IPS DF 19.7 (cell line): ENCODE measurements at places on chromosomes 1 and 21.

DNA sequence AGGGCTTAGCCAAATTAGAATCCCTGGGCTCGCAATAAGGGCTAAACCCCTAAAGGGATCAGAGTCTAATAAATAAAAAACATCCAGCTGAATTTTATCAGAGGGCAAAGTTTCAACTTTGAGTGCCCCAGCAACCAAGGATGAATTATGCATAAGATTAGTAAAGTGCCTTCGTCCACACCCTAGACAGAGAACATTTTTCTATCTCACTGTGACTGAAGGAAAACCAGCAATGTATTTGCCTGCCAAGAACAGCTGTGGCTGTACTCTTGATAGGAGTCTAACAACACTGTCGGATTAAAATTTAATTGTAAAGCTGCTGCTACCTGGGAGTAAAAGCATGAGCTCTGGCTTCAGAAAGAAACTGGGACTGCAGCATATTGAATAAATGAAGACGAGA is 23.3 kb downstream of the WNT2B start:
- no peak for DNase-seq

GRCh38 chr1:66925558-66925910 is 744 bp downstream of the MIER1 start:
- DNase-seq: no peak

GRCh38 chr1:160403244-160403643 is 2.9 kb downstream of the VANGL2 start:
- no peak for DNase-seq

- DNase-seq: no peak
Measured at GRCh38 chr1:65605621-65606020, 185.2 kb downstream of the LEPR start.

GRCh38 chr1:9111357-9111691 is 17.6 kb downstream of the GPR157 start:
- no peak for DNase-seq

- no peak for DNase-seq
Measured at GRCh38 chr1:118013336-118013735, 83.8 kb downstream of the WDR3 start.

DNA sequence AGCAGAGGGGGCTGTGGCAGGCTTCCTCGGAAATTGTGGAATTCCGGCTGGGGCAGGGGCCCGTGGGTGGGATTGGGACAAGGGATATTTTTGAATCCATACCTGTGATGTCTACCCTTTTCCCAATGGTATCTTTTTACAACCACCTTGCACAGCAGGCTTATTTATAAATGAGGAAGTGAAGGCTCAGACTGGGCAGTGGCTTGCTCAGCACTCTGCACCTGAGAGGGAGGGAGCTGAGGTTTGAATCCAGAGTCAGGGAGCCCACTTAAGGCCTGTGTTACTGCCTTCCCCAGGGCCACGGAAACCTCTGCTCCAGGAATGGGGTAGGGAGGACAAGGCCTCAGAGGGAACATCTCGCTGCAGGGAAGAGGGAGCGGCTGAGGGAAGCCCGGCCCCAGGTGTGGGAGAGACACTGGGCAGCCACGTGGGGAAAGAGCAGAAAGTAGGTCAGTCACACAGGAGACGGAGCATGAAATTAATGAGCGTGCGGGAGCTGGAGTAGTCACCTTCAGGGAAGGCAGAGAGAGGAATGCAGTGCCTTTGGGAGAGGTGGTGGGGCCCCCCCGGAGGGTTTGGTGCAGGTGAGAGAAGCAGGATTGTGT is 35.4 kb upstream of the SCMH1 start:
- DNase-seq: no peak

- no peak for DNase-seq
Measured at GRCh38 chr1:46206399-46206798, 3.3 kb downstream of the LURAP1 start.

DNA sequence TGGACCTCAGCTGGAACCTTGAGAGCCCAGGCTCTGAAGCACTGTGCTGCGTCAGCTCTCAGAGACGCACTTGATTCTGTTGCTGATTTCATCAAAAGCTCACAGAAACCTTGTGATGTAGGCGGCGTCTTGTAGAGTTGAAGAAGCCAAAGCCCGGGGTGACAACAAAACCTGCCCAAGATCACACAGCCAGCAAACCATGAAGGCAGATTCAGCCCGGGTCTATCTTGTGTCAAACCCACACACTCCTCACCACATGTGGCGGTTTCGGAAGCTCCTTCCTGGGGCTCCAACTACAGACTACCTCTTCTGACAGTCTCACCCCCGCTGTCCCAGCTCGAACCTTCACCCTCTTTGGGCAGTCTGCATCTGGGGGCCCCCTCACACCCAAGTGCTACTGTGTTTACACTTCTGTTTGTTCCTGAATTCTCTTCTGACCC is 50.4 kb downstream of the TENT5C start:
- DNase-seq: no peak

GRCh38 chr1:3140437-3140836 is 71.4 kb downstream of the PRDM16 start:
- DNase-seq: no peak

- no peak for DNase-seq
Measured at GRCh38 chr1:43818691-43819090, 111.4 kb downstream of the ST3GAL3 start.

DNA sequence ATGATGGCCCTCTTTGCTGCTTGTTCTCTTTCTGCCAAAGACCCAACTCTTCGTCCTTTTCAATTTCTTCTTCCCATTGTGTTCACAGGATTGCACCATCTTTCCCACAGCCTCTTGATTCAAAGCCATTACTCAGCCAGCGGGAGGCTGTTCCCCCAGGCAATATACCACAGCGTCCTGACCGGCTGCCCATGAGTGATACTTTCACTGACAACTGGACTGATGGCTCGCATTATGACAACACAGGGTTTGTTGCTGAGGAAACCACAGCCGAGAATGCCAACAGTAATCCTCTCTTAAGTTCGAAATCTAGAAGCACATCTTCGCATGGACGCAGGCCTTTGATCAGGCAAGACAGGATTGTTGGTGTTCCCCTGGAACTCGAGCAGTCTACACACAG is 167.4 kb downstream of the LRRC40 start:
- no peak for DNase-seq

GRCh38 chr1:18773753-18774152 is 85.7 kb downstream of the TAS1R2 start:
- no peak for DNase-seq

DNA sequence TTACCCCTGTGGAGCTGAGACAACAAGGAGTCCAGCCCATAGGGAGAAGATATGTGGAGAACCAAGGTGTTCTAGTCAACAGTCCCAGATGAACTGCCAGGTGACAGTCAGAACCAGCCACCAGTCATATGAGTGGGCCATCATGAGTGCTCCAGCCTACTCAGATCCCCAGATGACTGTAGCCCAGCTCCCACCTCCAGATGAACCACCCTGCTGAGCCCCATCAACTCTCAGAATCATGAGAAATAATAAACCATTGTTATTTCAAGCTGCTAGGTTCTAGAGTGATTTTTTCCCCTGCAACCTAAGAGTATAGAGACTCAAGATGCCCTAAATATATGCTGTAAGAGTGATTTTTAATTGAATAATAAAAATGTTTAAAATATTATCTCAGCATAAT is 444.2 kb downstream of the GPATCH2 start:
- no peak for DNase-seq
